ENCODE measurements at places on chromosomes 4 and X.

GRCh38 chrX:41630091-41630490 is 58.7 kb upstream of the GPR34 start:
- no peak for DNase-seq

- no peak for DNase-seq
Observed at GRCh38 chr4:150366487-150366999, 215.4 kb upstream of the MAB21L2 start.

GRCh38 chr4:13268703-13269102 is 215.4 kb downstream of the RAB28 start:
- DNase-seq: no peak

DNA sequence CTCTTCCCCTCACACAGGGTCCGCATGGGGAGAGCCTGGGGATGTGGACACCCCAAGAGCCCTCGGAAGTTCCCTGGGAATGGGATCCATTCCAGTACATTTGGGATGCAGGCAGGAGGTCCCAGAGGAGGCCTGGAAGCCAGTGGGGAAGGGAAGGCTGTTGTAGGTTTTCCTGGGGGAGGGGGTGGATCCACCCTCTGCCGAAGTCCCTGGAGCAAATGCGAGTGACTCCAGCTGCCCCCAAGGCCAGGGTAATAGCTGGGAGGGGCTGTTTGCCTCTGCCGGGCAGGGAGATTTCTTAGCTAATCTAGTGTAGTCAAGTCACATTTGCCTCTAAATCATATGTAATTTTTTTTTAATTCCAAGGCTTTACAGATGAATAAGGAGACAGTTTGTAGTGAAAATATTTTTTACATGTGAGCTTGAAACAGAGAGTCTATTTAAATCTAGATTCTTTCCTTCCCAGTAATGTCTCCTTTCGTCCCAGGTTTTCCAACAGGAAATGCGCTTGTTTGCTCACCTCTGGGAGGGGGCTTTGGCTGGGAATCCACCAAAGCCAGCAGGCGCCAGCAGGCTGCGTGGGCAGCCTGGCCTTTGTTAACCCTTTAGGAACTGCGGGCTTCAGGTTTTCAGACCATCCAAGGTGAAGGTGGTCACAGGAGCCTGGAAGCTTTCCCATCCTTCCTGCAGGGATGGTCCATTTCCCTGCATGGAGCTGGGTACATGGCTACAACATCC is 26.8 kb downstream of the SH3TC1 start:
- DNase-seq: no peak

GRCh38 chrX:152946681-152947080 is 47.2 kb downstream of the PNMA5 start:
- no peak for DNase-seq

- DNase-seq: no peak
Observed at GRCh38 chr4:111632641-111633151, 512.6 kb upstream of the FAM241A start.

GRCh38 chrX:68185161-68185560 is 248.1 kb downstream of the OPHN1 start:
- DNase-seq: no peak

DNA sequence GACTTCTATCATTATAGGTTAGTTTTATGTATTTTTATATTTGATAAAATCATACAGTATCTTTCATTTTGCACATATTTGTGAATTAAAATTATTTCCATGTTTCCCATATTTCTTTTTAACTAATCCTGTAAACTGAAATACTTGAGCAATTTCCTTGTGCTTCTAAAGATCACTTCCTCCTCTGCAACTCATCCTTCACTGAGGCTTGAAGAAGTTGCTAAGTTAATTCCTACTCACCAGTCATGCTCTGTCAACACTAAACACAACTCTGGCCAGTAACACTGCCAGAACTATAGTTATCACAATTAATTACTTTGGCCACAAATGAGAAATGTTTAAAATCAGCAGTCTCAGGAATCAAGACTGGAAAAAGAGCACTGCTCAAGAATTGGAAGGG is 6.7 kb downstream of the SPATA4 start:
- no peak for DNase-seq

DNA sequence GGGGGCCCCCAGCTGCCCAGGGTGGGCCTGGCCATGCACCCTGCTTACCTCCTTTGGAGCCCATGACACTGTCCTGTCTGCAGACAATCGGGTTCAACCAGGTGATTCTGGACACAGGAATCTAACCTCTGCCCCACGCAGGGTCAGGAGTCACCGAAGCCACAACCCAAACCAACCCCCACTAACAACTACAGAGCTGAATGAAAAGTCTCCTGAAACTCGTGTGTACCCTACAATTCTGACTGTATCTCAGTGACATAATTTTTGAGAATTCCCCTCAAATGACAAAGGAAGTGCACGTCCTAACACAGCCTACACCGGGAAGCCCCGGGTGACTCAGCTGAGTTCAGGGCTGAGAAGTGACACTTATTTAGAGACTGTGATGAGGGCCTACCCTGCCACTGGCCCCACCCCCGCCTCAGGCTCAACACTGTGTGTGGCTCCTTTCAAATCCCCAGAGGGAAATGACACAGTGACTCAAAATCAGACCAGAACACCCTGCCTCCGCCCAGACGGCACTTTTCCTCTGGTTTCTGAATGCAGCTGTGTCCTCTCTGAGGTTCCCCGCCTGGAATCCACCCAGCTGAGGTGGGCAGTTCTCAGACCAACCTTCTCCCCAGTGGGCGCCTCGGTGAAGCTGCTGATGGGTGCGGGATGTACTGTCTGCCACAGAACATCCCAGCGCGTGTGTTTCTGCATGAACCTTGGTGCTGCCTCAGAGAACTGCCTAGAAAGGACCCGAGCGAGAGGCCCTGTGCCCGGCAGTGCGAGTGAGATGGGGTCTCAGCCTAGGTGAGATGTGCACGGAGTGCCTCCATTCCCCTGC is 9.9 kb downstream of the TNIP2 start:
- peak; percentile 93 for DNase-seq

- no peak for DNase-seq
Observed at GRCh38 chr4:102787096-102787881, 26.5 kb upstream of the MANBA start.

DNA sequence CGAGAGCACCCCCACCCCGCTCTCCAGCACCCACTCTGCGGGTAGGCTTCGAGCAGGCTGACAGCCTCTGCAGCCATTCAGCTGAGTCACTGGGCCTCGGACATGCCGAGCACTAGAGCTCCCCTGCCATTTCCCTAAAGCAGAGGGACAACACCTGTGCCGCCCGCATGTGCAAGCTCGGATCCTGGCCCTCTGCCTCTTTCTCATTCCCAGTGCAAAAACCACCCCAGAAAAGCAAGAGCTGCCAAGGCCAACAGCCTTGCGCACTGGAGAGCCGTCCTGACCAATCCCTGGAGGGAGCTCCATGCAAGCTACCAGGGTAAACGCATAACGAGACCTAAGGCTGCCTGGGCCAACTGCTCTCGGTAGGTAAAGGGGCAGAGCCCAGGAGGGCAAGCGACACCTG is 5.3 kb downstream of the HCFC1 start:
- no peak for DNase-seq

GRCh38 chr4:136664988-136665387 is 867.3 kb downstream of the PCDH18 start:
- no peak for DNase-seq

GRCh38 chr4:140187316-140187695 is 33.3 kb upstream of the MAML3 start:
- no peak for DNase-seq

DNA sequence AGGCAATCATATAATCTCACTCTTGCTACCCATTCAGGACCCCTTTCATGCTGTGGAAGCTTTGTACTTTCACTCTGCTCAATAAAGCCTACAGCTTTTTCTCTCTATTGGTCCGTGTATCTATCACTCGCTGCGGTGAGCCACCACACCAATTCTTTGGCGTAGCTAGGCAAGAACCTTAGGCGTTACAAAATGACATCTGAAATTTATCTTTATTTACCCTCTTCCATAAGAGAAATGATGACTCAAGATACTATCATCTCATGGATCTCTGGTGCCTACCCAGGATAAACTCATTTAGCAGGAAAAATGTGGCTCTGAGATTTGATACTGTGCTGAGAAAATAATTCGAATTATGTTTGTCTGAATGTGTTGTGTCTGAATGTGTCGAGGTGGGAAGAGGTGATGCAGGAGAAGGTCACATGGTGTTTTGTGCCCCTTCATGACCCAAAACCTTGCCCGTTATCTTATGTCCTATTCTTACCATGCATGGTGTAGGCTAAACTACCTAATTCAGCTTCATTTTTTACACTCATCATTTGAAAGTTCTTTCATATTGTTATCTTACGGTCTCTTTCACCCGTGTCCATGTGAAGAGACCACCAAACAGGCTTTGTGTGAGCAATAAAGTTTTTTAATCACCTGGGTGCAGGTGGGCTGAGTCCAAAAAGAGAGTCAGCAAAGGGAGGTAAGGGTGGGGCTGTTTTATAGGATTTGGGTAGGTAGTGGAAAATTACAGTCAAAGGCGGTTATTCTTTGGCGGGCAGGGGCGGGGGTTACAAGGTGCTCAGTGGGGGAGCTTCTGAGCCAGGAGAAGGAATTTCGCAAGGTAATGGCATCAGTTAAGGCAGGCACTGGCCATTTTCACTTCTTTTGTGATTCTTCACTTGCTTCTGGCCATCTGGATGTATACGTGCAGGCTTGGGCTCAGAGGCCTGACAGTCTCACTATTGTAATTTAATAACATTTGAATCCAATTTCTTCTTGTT is 41.6 kb upstream of the GIMD1 start:
- no peak for DNase-seq

DNA sequence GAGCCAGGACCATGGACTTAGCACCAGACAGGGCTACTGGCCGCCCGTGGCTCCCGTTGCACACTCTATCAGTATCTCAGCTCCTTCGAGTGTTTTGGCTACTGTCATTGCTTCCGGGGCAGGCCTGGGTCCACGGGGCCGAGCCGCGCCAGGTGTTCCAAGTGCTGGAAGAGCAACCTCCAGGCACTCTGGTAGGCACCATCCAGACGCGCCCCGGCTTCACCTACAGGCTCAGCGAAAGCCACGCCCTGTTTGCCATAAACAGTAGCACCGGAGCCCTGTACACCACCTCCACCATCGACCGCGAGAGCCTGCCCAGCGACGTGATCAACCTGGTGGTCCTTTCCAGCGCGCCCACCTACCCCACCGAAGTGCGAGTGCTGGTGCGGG is 1.6 kb downstream of the FAT4 start:
- peak; percentile 24 for DNase-seq

- DNase-seq: no peak
Observed at GRCh38 chr4:8637456-8637984, 45.0 kb downstream of the CPZ start.

GRCh38 chrX:8653956-8654355 is 78.0 kb downstream of the ANOS1 start:
- DNase-seq: no peak

DNA sequence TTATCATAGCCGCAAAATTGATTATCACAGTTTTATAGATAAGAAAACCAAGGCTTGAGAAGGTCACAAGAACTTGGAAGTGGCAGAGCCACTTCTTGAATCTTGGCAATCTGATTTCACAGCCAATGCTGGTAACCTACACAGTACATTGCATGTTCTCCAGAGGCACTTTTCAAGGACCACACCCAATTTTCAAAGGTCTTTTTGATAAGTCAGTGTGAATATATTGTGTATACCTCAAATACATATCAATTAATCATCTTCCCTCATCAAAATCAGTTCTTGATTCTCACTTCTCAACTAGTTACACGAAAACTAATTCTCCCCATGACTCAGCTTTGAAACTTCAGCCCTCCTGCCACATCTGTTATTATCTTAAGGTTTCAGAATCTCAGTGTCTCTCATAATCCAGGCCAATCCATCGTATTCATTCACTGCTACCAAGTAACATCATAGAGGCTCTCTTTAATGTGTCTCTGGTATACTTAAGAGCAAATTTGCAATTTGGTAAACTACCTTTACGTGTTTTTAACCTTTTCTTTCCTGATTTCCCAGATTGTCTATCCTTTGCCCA is 16.8 kb downstream of the CAMK2D start:
- DNase-seq: no peak

GRCh38 chr4:127734976-127735375 is 4.8 kb downstream of the SLC25A31 start:
- no peak for DNase-seq

DNA sequence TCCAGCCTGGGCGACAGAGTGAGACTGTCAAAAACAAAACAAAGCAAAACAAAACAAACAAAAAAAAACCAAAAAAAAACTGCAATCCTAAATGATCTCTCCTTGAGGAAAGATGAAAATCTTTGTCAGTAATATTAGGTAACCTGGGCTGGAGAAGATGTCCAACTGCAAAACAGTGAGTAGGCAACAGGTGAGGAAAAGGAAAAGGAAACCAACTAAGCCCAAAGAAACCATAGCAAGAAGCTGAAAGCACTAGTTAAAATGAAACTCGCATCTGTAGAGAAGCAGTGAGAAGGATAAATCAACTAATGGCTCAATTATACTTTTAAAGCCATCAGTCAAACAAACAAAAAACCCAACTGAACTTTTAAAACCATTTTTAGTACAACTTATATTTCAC is 54.2 kb downstream of the ENOX2 start:
- no peak for DNase-seq

DNA sequence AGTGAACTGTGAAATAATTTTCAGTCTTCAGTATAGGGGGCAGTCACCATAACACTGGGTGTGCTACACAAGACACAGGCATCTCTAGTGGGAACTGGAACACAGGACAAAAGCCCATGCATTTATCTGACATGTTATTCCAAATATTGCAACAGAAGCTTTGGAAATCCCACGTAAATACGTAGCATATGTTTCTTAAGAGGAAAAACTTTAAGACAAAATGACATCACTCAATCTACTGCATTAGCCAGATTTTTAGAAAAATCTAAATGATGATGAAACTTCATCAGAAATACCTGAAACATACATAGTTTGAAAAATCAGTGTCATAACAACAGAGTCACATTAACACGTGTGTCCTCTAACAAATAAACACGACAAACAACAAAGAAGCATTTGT is 14.5 kb downstream of the SHISA3 start:
- DNase-seq: no peak

- DNase-seq: no peak
Observed at GRCh38 chrX:133440081-133440796, 24.9 kb upstream of the GPC4 start.

DNA sequence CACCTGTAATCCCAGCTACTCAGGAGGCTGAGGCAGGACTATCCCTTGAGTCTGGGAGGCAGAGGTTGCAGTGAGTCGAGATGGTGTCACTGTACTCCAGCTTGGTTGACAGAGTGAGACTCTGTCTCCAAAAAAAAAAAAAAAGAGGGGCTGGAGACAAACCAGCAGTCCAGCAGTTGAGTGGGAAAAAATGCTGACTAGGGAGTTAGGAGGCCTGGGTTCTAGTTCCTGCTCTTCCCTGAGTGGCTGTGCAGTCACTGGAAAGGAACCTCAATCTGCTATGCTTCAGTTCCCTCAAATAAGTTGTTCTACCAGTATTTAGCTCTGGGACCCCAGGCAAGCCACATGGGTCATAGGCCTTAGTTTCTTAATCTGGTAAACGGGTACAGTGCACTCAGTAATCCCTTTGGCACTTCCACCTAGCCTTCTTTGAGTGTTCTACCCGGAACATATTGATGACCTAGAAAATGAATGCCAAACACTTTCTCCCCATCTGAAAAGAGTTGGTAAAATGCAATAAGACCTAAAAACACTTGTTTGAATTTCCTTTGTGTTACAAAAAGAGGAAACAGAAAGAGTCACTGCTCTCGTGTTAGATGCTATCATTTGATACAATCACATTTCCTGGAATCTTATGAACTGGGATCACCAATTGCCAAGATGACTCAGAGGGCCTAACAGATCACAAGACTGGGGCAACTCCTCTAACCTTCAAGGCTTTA is 99.3 kb upstream of the EGFL6 start:
- no peak for DNase-seq

- no peak for DNase-seq
Observed at GRCh38 chrX:28124416-28124815, 143.2 kb upstream of the DCAF8L1 start.

- no peak for DNase-seq
Observed at GRCh38 chr4:119070301-119070700, 65.3 kb upstream of the MYOZ2 start.
